ENCODE measurements at places on chromosomes 5 and 9.

- no peak for DNase-seq
These were observed 8.4 kb upstream of the TIMD4 start for GRCh38 chr5:156971415-156971814.

- DNase-seq, result no peak
These were observed 15.4 kb downstream of the CPEB4 start for GRCh38 chr5:173903396-173904140.

- no peak for DNase-seq
These were observed 30.8 kb downstream of the MTAP start for GRCh38 chr9:21833090-21833801.

GRCh38 chr5:109876941-109877669, 187.4 kb downstream of the MAN2A1 start:
- no peak for DNase-seq

- no peak for DNase-seq
These were observed 121.7 kb downstream of the FOCAD start for GRCh38 chr9:20805766-20806165.

GRCh38 chr5:120152472-120152871, 311.6 kb upstream of the PRR16 start:
- DNase-seq, result no peak

DNA sequence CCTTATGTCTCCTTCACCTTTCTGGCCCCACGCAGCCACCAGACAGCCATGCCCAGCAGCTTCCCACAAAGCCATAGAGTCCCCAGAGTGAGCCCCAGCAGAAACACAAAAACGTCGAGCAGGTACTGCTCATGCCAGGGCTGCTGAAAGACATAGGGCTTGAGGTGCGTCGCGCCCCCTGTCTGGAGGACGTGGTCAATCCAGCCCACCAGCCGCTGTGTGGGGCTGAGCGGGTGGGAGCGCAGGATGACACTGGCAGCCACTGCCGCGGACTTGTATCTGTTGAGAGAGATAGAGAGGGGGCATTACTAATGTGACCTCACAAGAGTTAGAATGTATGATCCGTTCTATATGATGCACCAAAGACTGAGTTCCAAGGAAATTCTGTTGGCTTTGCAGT, 31.0 kb downstream of the UGT3A2 start:
- DNase-seq, result no peak

DNA sequence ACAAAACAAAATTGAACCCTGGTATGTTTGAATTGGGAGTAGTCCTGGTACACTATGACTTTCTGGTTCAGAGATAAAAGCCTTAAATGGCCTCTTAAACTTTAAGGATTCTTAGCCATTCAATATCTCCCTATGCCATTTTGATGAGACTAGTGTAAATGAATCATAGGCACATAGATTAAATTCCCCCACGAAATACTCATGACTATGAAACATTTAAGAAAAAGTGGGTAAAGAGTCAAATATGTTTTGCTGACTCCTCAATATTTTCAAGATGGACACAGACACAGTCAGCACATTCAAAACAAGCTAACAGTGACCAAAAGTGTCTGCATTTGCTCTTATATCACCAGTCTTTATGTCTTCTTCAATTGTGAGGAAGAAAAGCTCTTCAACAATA, 278.3 kb downstream of the PDE4D start:
- DNase-seq, result no peak

- DNase-seq, result no peak
These were observed 295.5 kb upstream of the SMC2 start for GRCh38 chr9:103798620-103799019.
